ENCODE measurements at places on chromosomes 4 and X. TPM values are rescaled to one million over a fixed set of nuclear protein-coding genes. Genes with fewer than 3 reads are reported as not detected.

Gene DCAF12L2
- not detected for total RNA-seq

- H3K4me1 ChIP-seq: peaks cover 4% of the 10 kb centered on the region
- no peaks in the 10 kb centered on the region for H3K36me3 ChIP-seq
- DNase-seq: no peak
- H3K27me3 ChIP-seq: no peaks in the 10 kb centered on the region
Observed at GRCh38 chr4:169663831-169664230, 43.5 kb downstream of the CLCN3 start.

Gene HHIP
- 5.9 TPM for total RNA-seq

- H3K4me1 ChIP-seq: peaks cover 5% of the 10 kb centered on the region
- no peak overlapping the region for H3K4me3 ChIP-seq
- no peaks in the 10 kb centered on the region for H3K36me3 ChIP-seq
Observed at GRCh38 chr4:173520921-173521466, 9.0 kb downstream of the HAND2 start.

Gene UGT2B15
- total RNA-seq: 69.8 TPM

All from colonic mucosa (tissue), 4 donors.